Memory B cell (primary cell): ENCODE measurements at places on chromosomes 7 and 10.

DNA sequence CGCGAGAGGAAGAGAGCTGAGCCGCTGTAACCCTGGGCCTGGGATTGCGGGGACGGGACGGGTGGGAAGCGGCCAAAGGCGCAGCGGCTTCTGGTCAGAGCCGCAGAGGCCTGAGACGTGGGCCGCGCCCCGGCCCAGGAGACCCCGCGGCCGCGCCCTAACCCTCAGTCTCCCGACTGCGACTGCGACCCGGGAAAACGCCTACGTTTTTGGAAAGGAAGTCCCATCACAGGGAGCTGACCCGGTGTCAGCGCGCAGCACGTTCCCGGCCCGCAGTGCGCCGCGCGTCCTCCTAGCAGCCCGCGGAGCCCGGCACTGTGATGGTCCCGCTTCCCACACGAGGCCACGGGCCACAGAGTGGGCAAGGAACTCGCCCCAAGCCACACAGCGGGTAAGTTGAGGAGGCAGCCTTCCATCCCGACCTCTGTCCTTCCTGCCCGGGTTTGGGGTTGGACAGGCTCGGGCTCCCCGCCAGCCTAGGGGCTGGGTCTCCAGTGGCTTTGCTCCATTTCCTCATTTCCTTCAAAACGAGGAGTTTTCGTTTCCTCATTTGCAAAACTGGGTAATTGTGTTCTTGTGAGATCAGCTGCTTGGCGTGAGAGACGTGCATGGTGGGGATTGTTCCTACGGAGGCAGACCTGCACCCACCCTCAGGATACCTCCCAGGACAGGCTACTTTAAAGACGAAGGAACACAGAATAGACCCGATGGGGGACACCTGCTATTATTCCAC, 1.2 kb downstream of the GPNMB start:
- no peak for DNase-seq

- no peak for DNase-seq
Measured at GRCh38 chr10:11863353-11864109, 40.4 kb downstream of the PROSER2 start.

DNA sequence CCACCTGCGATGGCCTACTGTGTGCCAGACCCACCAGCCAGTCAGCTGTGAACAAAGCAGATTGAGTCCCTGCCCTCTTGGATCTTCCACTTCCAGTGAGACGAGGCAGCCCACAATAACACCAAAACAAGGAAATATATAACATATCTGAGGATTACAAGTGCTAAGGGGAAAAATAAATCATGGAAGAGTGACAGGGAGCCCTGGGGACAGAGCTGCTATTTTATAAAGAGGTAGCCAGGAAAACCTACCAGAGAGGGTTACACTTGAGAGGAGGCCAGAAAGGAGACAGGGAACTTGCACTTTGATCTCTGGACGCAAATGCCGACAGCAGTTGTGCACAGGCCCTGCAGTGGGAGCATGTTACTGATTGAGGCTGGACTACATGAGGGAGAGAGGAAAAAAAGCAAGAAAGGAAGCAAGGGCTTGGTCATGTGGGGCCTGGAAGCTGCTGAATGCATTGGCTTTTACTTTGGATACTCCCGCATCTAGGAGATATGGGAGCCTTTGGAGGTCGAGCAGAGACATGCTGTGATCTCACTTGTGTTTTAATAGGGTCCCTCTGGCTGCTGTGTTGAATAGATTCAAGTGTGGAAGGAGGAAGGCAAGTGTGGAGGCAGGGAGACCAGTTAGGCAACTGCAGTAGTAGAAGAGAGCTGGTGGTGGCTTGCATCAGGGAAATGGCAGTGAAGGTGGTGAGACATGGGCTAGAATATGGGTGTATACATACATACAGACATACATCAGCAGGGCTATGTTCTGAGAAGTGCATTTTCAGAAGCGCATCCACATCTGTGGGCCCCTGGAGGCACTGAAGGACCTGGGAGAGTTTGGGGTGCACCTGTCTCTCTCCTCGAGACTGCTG, 26.2 kb downstream of the MINDY4 start:
- DNase-seq = no peak

DNA sequence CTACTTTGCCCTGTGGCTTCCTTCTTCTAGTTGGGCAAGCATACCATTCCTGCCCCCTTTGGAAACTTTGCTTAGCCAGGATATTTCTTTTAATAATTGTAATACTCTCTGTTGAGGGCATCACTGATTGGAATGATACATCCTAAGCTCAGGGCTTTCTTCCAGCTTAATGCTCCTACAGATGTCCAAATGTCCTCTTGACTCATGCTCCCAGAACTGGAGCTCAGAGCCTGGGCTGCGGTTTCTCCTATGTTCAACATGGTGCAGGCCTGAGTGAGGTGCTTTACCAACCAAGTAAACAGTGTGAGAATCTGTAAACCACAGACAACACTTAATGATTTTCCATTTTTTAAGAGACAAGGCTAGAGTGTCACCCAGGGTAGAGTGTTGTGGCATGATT, 108.6 kb downstream of the LRRC4 start:
- DNase-seq = no peak

DNA sequence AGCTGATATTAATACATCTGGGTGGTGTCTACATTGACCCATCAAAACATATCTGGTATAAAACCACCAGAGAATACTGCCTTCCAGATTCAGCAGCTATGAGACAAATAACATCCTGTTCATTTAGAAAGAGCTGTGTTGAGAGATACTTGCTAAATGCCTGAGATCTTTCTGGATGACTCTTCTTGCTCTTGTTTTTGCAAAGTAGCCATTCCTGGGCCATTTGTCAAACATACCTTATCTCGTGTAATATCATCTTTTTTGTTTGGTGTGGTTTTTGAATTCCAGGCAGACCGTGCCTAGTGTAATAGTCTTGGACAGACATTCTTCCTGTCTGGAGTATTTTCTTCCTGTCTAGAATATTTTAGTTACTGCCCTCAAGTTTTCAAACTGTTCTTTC, 74.7 kb upstream of the PRR15 start:
- no peak for DNase-seq

GRCh38 chr7:19405541-19405940, 260.3 kb upstream of the FERD3L start:
- no peak for DNase-seq

DNA sequence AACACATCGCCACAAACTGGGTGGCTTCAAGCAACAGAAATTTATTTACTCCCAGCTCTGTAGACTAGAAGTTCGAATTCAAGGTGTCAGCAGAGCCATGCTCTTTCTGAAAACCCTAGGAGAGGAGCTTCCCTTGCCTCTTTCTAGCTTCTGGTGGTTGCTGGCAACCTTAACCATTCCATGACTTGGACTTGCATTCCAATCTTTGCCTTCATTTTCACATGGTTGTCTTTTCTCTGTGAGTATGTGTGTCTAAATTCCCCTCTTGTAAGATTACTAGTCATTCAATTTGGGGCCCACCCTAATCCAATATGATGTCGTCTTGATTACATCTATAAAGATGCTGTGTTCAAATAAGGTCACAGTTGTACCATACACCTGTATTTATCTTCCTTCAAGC, 65.9 kb upstream of the PRKG1 start:
- no peak for DNase-seq

DNA sequence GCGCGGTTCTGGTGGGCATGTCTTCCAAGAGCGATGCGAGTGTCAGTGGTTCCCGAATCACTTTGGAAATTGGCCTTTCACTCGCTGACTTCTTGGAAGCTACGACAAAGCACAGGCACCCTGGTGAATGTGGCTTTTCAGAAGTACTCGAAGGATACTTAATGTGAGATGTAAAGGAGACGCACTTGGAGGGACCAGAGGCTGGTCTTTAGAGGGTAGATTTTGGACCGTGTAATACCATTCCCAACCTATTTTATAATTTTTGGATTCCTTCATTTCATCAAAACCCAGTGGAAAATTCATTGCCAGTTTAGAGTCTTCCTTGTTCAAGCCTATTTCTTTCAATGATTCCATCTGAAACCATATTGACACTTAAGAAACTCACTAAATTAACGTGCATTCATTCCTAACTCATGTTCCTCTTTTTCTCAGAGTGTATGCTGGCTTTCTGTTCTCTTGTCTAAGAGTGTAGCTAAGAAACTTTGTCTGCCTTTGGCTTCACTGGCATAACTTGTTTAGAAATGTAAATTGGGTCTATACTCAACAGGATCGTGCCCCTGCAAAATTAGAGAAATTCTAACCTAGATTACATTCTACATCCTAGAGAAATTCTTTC, 645 bp upstream of the COPG2 start:
- no peak for DNase-seq

GRCh38 chr10:58050575-58050974, 217.1 kb downstream of the IPMK start:
- no peak for DNase-seq

DNA sequence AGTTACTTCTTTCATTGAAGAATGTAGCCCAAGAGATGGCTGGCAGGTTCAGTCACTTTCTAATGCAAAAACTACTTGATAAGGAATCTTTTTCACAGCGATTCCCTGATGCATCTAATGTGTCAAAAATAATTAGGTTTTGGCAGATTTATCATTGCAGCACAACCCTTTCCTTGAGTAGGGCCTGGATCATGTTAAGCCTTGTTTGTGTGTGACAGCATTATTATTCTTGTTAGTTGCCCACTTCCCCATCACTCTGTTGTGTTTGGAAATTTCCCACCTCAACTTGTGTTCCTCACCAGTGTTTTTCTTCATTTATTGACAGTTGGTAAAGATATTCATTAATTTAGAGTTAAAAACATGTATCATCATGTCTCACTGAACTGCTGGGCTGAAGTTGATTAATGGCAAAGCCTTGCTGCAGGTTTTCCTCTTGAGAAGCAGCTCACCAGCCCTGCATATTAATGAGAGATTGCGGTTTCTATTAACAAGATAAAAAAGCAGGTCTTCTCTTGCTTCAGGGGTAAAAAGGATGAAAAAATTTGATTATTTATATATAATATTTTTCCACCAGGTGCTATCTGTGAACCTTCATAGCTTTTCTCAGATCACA, 233.3 kb upstream of the MDFIC start:
- no peak for DNase-seq

DNA sequence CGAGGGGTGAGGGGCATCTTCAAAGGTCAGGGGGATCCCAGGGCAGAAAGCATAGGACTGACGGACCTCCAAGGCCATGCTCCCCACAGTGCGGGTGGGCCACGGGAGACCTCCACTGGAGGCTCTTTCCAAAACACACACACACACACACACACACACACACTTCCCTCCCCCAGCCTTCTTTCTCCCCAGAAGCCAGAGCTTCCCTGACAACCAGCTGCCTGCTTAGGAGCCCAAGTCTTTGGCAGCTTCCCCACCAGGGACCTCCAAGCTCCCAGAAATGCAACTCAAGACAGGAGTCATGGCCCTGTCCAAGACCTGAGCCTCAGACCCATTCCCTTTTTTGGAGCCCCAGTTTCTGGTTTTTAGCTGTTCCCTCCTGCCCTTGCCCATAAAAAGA, 710 bp upstream of the C10orf105 start:
- no peak for DNase-seq

- no peak for DNase-seq
Measured at GRCh38 chr10:22086730-22087401, 83.3 kb upstream of the DNAJC1 start.

DNA sequence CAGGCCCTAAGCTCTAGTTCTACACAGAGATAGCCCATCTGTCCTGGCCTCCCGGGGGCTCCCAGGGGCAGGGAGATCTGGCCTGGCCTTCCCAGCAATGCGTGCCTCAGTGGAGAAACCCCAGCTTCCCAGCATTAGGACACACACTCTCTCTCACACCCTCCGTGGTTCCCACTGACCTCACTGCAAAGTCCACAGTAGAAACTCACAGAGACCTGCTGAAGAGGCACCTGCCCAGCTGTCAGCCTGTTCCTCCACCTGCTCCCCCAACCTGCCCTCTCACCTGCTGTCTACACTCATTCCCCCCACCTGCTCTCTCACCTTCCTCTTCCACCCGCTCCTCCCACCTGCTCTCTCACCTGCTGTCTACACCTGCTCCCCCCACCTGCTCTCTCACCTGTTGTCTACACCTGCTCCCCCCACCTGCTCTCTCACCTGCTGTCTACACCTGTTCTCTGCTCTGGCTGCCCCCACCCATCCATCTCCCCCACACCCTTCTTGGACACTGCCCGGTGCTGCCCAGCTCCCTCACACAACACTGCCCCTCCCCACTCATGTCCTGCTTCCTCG, 21.1 kb upstream of the PFKP start:
- DNase-seq = no peak

- DNase-seq = no peak
Measured at GRCh38 chr10:1241973-1242935, 186.1 kb downstream of the WDR37 start.

DNA sequence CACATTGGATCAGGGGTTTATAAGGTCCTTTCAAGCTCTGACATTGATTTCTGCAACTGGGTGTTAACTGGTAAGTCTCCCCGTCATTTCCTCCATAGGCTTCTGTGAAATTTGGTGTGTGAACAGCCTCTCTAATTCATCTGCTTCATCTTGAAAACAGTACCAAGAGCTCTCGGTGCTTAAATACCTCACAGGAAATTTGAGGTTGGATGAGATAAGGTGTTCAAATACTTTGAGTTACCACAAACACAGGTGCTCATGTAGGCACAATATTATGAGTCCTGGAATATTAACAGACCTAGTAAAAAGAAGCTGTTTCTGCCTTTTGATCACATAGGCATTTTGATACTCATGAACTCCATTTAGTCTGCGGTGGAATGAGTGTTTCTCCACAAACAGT, 85.2 kb downstream of the RTKN2 start:
- DNase-seq = no peak

DNA sequence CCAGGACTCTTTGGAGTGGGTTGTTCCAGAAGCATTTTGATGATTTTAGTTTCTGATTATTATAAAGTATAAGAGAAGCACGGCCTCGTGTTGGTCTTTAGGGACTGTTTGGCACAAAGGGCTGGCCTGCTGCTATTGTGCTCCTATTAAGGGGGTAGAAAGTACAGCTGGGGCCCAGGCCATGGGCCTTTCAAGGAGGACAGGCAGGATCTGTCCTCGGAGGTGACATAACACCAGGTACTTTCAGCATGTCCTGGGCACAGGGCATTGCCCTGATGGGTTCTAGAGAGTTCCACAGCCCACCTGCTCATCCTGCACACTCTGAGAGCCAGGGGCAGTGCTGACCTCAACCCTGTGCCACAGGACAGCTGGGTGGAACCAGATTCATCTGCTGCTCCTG, 24.9 kb downstream of the STRA8 start:
- no peak for DNase-seq

- DNase-seq = no peak
Measured at GRCh38 chr10:60845038-60845437, 66.8 kb downstream of the CDK1 start.

GRCh38 chr10:77667426-77668324, 30.1 kb upstream of the KCNMA1 start:
- DNase-seq = no peak

GRCh38 chr7:5143935-5144903, 45.8 kb upstream of the WIPI2 start:
- DNase-seq = peak; percentile 51

DNA sequence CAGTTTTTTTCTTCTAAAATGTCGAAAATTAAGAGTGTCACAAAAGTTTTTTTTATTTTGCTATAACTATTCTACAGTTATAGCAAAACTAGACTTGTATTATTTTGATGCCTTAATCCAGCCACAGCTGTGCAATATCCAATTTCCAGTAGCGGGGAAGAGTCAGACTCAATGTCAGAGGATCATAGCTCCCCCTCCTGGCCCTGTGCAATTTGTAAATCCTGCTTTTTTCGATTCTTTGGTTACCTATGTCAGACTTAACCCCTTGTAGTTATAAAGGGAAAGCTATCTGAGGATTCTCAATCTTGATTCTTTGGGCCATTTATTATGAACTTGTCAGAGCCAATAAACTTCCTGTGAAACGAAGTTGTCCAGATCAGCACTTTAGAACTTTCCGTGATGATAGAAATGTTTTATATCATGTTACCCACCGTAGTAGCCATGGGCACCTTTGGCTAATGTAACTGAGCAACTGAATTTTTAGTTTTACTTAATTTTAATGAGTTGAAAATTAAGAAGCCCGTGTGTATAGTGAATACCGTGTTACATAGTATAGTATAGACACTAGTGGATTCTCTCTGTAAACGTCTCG, 87.7 kb upstream of the PRKCQ start:
- DNase-seq = no peak
